Activated CD4-positive, CD25-positive, alpha-beta regulatory T cell treated with anti-CD3 and anti-CD28 coated beads, Interleukin-2, amount 50 U/mL, for 24 hours (primary cell): ENCODE measurements at places on chromosomes 7 and 10.

DNA sequence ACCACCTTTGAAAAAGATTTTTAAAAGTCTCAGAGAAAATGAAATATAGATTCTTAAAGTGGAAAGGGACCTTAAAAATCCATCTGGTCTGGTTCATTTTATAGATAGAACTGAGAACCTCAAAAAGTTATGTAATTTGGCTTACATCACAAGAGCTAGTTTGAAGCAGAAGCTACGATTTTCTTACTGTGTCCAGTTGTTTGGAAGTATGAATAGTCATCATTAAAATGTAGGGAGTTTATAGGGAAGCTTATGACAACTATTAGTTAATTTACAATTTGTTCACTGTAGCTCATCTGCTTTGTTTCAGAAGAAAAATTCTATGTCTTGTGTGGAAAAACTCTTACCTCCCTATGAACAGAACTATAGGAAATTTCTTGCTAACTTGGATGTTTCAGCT lies 26.9 kb downstream of the ZEB1 start:
- no peak for ATAC-seq

GRCh38 chr10:17234431-17234945 lies 6.4 kb downstream of the VIM start:
- ATAC-seq, result no peak

- no peak for ATAC-seq
Observed at GRCh38 chr10:119643306-119644204, 7.6 kb upstream of the BAG3 start.

GRCh38 chr7:37493810-37494209 lies 45.1 kb upstream of the ELMO1 start:
- no peak for ATAC-seq

DNA sequence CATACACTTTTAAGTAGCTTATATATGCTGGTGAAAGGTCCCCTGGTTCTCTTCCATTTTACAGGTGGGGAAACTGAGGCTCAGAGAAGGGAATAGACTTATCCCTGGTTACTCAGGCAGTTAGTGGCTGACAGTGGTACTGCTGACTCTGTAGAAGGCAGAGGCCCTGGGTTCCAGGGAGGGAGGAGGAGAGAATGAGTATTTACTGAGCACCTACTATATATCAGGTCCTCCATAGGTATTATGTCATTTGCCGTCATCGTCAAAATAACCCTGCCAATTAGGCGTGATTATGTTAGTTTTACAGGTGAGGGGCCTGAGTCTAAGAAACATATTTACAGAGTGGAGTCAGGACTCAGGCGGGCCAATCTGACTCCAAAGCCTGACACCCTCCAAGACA lies 13.3 kb upstream of the PALD1 start:
- no peak for ATAC-seq

GRCh38 chr7:108802650-108803049 lies 233.0 kb downstream of the DNAJB9 start:
- ATAC-seq, result no peak

GRCh38 chr10:117546020-117546580 lies 3.6 kb downstream of the EMX2 start:
- ATAC-seq, result no peak

DNA sequence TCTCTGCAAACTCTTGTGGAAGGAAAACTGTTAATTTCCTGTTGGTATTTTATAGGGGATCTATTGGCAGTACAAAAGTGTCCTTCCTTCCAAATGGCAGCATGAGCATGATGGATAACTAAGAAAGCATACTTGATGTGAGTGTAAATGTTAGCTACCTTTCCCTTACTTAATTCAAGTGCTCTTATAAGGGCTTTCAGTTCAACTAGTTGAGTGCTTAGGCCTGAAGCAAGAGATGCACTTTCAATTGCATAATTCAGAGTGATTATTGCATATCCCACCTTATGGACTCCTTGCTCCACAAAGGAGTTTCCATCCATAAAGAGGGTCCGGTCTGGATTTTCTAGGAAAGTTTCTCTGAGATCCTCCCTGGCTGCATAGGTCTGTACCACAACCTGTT lies 56.3 kb upstream of the CYP2C8 start:
- ATAC-seq, result no peak

GRCh38 chr10:103021150-103021899 lies 103.2 kb downstream of the CNNM2 start:
- ATAC-seq, result no peak

DNA sequence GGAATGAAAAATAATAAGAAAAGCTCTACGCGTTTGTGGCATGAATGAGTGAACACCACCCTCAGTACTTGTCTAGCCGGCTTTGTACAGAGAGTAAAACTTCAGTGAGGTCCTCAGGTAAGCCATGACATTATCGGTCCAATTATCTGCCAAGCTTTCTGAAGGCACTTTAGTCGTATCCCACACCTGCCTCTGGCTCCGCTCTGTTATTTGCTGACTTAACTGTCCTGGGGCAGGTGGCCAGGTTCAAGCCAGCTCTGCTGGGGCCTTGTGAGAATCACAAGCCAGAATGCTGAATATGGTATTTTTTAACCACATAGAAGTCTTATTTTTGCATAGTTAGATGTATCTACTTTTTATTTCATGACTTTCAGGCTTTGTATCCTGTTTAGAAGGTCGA lies 66.0 kb upstream of the FHIP2A start:
- no peak for ATAC-seq

- no peak for ATAC-seq
Observed at GRCh38 chr7:124188576-124188975, 155.7 kb upstream of the TMEM229A start.

- ATAC-seq, result no peak
Observed at GRCh38 chr10:34824870-34825269, 9.8 kb upstream of the PARD3 start.

DNA sequence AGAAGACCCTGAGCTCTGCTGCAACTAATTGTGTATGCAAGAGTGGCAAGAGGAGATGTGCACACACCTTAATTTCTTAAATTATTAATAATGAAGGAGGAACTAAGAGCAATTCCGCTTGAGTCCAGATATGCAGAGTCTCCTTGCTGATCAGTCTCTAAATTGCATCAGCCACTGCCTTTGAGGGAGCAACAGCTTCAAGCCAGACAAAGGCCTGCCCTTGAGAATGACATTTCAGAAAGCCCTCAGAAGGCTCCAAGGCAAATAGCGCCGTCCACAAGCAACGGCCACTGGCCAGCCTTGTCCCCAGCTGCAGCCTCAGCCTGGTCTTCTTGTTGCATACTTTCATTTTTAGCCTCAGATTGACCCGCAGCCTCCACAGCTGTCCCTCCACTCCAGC lies 110.6 kb upstream of the RNF32 start:
- no peak for ATAC-seq

GRCh38 chr7:32542595-32542994 lies 47.3 kb downstream of the AVL9 start:
- ATAC-seq, result no peak

- no peak for ATAC-seq
Observed at GRCh38 chr10:30068492-30069223, 9.3 kb upstream of the JCAD start.

GRCh38 chr7:117941138-117941810 lies 68.0 kb upstream of the CTTNBP2 start:
- no peak for ATAC-seq

DNA sequence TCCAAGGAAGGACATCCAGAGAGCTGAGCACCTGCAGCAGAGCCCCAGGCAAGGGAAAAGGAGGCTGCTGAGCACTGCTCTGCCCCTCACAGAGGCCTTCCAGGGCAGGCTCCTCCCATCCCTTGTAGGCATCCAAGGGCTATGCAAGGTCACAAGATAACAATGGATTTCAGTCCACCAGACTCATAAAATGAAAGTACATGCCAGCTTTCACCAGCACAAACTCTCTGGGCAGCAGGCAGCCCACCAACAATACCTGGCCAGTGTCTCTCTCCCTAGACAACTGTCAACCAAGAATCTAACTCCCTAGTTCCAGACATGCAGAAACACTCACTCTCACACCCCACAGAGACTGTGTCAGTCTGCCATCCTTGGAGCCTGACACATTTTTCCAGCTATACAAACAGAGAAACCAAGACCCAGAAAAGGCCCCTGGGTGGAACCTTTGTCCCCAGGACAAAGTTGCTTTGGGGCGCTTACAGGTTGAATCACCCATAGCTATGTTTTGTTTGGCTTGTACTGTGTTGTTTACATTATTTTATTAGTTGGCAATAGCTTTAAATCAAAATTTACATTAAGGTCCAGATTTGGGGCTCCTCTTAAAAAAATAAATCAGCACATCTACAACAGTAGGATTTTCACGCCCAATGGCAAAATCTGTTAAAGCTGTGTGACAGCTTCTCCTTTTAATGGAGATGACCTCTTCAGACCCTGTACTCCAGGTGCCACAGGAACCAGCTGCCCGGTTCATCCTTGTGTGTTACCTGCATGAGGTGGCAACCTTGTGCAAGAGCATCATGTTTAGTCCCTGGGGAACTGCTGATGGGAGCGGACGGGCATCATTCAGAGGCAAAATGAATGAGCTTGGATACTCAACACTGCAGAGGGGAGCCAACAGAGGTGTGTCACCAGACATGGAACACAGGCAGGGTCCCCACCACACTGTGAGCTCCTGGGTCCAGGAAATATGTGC lies 5.2 kb downstream of the GRID1 start:
- ATAC-seq, result no peak

- no peak for ATAC-seq
Observed at GRCh38 chr10:71234970-71235685, 22.8 kb downstream of the UNC5B start.

DNA sequence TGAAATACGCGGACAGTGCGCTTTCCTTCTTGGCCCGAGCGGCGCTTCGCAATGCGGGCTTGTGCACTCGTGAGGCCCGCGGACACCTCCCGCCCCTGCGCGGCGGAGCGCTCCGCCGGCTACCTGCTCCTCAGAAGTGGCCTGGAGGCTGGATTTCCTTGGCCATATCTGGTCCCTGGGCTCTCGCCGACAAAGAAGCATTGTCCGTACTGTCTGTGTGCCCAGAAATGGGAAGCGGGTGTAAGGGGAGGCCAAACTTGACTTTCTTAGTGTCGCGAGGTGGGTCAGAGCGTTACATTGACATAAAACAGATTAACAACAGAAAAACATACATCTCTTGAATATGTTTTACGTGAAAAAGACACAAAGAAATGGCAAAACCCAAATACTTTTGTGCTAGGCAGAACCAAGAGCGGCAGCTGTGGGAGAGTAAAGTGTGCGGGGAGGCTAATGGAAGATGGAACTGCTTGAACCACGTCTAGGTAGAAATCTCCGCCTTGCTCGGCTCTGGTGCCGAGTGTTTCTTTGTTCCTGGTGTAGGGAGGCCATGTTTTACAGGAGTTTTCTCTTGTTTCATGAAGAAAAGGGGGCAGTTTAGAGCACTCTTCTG lies 1.4 kb downstream of the LANCL2 start:
- peak; percentile 4 for ATAC-seq

GRCh38 chr7:140231771-140232491 lies 55.1 kb upstream of the KDM7A start:
- ATAC-seq, result no peak

DNA sequence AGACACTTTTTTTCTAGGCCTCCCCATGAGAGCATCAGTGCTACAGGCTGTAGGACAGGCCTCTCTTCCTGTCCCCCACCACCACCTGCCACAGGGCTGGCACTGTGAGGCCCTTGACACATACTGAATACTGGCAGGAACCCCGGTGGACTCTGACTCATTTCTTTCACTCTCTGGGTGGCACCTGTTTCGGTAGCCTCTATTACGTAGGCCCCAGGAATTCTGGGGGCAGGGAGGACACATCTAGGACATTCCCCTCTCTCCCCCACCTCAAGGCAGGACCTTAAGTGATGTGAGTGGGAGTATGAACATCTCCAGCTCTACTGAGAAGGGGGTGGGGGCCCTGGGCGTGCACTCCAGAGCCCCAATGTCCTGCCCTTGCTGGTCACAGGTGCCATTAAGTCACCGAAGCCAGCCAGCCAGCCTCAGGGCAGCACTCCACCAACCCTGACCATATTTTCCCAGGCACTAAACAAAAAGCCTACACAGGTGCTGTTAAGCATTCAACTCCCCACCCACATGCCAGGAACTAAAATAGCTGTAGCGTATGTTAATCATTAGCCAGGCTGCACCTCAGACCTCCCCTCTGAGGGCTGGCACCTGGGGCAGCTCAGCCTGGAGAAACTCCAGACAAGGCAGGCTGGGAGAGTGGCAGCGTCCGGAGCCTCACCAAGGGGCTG lies 8.9 kb downstream of the ANXA11 start:
- peak; percentile 97 for ATAC-seq

DNA sequence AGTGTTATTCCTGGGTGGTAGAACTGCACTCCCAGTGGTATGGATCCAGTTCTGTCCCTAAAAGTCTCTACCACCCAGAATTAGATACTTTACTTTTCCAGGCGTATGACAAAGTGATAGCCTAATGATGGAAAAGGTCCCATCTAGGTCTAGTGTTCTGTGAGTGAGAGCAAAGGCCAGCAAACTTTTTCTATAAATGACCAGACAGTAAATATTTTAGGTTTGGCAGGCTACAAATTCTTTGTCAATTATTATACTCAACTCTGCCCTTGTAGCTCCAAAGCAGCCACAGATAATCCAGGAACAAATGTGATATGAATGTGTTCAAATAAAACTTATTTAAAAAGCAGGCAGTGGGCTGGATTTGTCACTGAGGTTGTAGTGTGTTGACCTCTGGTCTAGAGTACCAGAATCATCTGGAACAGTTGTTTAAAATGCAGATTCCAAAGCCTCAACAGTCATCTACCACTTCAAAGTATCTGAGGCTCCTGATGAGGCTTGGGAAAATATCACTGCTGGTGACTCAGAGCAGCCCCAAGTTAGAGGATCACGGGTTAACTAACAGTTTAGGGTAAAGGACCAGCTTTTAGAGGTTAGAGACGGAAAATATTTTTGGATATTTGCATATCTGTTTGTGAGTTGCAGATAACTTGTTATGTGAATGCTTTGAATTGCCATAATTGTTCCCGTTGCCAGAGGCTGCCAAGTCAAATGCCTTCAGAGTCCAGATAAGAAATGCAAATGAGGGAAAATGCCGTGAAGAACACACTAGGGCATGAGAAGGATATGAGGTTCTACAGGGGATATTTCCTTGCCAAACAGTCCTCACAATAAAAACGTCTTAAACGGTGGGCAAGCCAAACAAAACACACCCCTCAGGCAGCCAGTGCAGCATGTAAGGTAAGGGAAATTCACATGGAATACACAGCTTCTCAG lies 19.4 kb downstream of the NRAP start:
- ATAC-seq, result no peak

DNA sequence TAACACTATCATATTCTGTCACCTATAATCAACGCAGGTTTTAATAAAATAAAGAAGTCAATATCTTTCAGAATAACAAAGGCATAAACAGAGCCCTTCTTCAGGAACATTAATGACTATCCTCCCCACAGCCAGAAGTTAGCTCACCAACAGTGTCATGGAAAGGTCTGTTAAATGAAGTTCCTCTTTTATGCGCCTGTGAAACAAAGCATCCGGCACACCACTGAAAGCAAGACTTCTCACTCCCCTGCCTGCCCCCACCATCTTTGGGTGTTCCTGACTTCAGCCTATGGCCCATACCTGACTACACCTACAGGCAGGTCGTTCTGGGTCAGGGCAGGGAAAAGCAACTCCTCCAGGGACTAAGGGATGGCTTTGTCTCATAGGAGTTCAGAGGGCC lies 205.4 kb downstream of the FANK1 start:
- ATAC-seq, result no peak

- ATAC-seq, result no peak
Observed at GRCh38 chr10:73643362-73643761, 2.1 kb upstream of the MYOZ1 start.
